ENCODE measurements at places on chromosomes 5 and 9.

GRCh38 chr9:130971294-130971849 lies 32.3 kb upstream of the FIBCD1 start:
- DNase-seq: no peak

- DNase-seq: no peak
Measured at GRCh38 chr9:4138180-4138579, 161.7 kb downstream of the GLIS3 start.

DNA sequence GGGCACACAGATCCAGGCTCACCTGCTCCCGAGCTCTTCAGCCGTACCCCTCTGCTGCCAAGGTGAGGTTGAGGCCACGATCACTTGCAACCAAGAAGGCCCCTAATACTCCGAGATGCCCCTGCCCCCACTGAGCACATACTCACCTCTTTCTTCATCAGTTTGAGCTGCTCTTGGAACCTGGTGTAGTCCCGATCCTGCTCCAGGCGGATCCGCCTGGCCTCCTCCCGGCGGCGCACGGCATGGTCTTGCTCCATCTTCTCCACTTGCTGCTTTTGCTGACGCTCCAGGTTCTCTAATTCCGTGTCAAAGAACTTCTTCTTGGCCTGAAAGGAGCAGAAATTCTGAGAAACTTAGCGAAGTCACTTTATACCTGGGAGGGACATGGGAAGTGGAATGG lies 75.7 kb upstream of the FBXW11 start:
- no peak for DNase-seq

DNA sequence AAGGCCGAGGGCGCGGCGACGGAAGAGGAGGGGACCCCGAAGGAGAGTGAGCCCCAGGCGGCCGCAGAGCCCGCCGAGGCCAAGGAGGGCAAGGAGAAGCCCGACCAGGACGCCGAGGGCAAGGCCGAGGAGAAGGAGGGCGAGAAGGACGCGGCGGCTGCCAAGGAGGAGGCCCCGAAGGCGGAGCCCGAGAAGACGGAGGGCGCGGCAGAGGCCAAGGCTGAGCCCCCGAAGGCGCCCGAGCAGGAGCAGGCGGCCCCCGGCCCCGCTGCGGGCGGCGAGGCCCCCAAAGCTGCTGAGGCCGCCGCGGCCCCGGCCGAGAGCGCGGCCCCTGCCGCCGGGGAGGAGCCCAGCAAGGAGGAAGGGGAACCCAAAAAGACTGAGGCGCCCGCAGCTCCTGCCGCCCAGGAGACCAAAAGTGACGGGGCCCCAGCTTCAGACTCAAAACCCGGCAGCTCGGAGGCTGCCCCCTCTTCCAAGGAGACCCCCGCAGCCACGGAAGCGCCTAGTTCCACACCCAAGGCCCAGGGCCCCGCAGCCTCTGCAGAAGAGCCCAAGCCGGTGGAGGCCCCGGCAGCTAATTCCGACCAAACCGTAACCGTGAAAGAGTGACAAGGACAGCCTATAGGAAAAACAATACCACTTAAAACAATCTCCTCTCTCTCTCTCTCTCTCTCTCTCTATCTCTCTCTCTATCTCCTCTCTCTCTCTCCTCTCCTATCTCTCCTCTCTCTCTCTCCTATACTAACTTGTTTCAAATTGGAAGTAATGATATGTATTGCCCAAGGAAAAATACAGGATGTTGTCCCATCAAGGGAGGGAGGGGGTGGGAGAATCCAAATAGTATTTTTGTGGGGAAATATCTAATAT lies 58.1 kb downstream of the BASP1 start:
- DNase-seq: no peak

GRCh38 chr5:158170060-158170459 lies 311.1 kb upstream of the CLINT1 start:
- DNase-seq: no peak

GRCh38 chr5:14665949-14666348 lies 1.4 kb downstream of the OTULIN start:
- DNase-seq: peak; percentile 50

DNA sequence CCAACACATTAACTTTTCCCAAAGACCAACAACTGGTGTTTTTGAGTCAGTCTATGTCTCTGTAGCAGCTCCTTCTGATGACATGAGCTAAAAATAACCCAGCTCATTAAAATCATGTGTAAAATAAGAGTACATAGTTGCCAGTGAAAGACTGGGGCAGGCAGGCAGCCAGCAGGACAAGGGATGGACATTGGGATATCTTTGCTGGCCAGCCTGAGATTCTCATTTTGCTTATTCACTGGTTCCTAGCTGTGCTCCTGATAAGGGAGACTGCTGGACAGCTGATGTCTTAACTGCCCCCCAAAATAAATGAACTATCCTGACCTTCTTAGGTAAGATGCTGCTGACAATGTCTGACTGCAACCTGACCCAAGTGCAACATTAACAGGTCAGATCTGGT lies 33.9 kb downstream of the EPB41L4B start:
- no peak for DNase-seq

GRCh38 chr9:132663117-132663516 lies 6.7 kb downstream of the DDX31 start:
- DNase-seq: no peak

DNA sequence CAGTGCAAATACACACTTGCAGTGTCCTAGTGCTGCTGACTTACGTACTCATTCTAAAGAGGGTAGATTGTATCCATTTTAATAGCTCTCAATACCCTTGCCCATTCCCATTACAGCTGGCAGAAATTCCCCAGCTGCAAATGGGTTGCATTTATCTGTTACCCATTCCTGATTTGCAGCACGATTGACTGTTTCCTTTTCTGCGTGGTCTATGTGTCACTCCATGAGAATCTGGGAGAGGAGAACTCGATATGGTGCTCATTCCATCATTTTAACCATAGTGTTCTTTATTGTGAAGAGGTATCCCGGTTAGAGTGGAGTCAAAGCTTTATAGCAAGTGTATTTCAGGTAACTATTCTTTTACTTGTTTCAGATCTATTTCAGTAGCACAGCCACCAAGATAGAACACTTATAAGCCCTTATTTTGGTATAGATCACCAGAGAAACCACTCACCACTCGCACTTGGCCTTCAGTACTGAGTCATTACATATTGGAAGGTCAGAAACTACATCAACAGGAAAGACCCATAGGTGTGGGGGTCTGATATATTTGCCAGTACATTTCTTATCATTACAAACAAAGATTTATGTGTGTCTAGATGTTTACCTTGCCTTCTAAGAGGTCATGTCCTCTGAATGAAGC lies 139.5 kb downstream of the MUSK start:
- DNase-seq: no peak

DNA sequence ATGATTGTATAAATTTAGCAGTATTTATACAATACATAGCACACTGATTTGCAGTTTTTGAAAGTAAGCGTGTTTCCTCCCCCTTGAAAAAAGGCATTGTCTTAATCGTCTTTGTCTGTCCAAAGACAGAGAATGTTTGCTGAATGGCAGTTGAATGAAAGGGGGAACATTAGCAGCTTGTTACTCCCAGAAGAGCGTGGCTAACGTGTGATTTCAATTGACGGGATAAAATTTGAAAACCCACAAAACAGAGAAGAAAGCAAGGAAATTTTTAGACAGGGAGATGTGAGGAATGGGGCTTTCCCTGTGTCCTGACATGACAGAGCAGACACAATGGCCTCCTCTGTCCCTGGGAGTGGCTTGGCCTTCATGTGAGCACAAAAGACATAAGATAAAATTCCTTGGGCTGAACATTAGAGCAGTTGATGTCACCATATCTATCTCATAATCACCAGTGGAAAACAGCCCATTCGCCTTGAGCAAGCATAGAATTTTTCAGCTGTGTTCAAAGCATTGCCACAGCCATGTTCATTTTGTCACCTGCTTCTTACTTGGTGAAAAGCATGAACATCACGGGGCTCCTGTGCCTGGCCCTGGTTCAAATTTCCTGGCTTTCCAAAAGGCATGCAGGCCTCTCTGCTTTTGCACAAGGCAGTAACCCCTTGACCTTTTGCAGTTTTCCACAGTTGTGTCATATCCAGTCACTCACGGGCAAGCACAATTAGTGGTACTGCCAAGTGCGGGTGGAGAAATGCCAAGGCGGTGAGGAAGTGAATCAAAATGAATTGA lies 126.9 kb downstream of the TLE1 start:
- DNase-seq: no peak

DNA sequence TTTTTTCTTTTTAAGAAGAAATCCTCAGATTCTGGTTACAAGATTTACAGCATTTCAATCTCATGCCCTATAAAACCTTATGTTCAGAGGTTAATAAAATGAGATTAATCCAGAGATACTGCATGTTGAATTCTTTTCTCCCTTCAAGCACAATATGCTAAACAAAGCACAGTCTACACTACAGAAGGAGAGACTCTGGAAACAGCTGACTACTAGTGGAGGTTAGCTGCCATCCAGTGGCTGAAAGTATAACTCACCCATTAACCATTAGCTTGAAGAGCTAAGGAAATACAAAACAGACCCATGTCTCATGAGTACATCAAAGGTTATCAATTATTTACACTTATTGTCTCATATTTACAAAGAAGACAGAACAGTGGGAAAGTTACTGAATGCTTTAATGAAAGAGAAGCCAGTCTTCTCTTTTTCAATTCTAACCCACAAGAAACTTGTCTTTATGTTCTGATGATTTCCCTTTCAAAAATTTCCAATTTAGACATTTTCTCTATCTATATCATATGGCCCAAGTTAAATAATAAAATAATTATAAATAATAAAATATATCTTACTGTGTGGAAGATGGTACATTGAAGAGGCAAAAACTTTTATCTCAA lies 12.7 kb upstream of the DNAH5 start:
- no peak for DNase-seq

- no peak for DNase-seq
Measured at GRCh38 chr9:112048924-112049691, 126.0 kb downstream of the SUSD1 start.

DNA sequence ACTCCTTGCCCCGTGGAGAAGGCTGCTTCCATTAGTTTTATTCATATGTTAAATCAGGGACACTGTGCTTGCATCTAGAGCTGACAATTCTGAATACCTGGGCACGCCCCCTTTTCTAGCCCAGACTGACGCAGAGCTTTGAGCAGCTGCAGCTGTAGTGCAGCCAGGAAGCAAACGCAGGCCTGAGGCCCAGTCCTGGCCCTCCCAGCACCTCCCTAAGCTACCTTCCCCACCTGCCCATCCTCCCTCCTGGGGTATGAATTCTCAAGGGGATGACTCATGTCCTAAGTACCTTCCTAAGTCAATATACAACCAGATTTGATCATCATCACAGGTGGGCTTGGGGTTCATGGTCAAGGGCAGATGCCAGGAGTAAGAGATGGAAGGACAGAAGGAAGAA lies 3.5 kb downstream of the PHF19 start:
- DNase-seq: peak; percentile 33

DNA sequence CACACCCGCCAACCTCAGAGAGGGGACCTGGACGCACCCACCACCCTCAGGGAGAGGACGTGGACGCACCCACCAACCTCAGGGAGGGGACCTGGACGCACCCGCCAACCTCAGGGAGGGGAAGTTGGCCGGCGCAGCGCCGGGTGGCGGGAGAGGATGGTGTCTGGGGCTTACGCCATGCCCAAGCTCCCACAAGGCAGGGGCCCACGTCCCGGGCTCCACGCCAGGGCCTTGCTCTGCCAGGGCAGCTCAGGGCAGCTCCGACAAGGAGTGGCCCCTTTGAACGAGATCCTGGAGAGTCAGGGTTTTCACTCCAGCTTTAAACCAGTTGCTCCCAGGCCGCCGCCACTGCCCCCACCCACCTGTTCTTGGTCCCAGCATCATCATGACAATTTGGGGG lies 32.2 kb upstream of the SLC12A7 start:
- DNase-seq: no peak

DNA sequence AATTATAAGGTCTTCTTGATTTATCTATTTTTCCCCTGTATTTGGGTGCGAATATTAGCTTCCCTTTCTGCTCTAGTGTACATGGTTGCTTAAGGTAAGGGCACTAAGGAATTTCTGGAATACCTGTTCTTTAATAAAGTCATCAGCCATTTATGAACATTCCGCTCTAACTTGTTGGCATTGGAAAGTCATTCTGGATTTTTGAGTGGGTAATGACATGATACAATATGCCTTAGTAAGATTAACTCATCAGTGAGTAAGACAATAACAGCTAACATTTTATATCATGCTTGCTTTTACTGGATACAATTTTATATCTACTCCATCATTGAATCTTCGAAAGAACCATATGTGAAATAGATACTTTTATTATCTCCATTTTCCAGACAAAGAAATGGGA lies 196.1 kb downstream of the ARRDC3 start:
- DNase-seq: no peak

DNA sequence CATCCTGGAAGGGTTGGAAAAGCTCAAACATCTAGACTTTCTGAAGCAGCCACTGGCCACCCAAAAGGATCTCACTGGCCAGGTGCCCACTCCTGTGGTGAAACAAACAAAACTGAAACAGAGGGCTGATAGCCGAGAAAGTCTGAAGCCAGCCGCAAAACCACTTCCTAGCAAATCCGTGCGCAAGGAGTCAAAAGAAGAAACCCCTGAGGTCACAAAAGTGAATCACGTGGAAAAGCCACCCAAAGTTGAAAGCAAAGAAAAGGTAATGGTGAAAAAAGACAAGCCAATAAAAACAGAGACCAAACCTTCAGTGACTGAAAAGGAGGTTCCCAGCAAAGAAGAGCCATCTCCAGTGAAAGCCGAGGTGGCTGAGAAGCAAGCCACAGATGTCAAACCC lies 87.6 kb downstream of the MAP1B start:
- DNase-seq: peak; percentile 53

GRCh38 chr5:176360894-176361436 lies 599 bp downstream of the KIAA1191 start:
- DNase-seq: no peak

DNA sequence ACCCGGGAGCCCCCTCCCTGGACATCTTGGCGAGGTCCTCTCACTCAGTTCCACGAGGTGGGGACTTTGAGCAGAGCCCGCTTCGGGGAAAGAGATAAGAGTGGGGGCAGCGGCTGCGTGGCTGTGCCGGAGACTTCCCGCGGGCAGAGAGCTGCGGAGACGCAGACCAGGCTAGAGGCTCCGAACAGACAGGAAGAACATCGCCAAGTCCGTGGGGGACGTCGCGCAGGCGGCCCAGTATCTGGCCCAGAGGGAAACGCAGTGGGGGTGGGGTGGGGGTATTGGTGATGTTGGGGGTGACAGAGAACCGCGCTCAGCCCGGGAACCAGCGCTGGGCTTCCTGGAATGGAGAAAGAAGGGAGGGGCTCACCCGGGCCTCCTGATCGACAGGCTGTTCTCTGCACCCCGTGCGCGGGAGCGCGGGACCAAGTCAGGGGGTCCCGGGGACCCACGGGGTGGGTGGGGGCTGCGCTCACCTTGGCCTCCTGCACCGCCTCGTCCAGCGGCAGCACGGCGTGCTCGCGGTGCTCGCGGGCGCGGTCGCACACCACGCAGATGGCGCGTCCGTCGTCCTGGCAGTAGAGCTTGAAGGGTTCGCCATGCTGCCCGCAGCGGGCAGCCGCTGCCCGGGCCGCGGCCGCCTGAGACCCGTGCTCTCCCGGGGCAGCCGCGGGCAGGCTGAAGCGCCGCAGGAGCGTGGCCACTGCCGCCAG lies 727 bp downstream of the TRIM7 start:
- no peak for DNase-seq

DNA sequence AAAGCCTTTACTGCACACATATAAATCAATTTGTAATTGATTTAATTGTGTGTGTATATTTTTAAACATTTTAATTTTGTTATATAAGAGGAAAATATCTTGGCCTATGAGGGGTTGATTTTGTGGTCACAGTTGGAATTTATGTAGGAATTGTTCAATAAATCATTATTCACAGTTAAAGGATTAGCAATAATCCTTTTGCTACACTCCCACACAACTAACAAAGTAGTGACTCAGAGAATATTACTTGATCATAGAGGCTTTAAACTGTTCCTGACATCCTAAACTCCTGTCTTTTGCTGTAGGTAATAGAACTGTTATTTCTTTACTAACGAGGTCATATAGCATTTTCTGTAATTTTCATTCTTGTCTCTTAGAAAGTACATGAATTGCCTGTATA lies 95.5 kb downstream of the ZCCHC7 start:
- no peak for DNase-seq

Data from central memory CD4-positive, alpha-beta T cell (primary cell).